ENCODE measurements at places on chromosomes 6 and 20.

GRCh38 chr6:44298864-44299263 lies 14.3 kb downstream of the AARS2 start:
- DNase-seq: no peak

- DNase-seq: no peak
These were observed 29.8 kb upstream of the GMDS start for GRCh38 chr6:2274981-2275891.

DNA sequence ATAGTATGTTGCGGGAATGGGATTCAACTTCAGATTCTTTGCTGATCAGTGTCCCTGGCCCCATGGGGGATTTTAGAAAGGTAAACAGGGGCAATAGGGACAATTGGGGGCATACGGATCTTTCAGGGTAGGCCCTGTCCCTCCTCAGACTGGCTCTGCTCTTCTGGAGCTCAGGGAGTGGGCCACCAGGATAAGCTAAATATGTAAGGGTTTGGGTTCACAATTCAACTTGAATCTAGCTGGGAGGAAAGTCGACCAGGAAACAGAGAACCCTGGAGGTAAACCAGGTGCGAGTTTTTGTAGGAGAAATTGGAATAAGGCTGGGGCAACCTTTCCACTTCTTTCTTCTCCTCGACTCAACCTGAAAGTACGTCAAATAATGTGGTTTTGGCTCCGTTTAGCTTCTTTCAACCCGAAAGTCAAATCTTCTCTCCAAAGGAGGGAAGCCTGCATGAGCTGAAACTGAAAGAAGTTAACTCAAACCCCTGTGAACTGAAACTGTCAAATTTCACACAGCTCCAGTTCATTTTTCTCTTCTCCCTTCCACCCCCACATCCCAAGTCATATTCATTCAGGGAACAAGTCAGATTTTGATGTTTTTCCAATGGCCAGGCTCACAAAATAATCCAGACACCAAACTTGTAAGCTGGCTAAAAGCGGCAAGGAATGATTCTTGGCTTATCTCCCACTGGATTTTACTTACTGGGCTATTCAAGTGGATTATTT lies 278.2 kb downstream of the CLIC5 start:
- no peak for DNase-seq

DNA sequence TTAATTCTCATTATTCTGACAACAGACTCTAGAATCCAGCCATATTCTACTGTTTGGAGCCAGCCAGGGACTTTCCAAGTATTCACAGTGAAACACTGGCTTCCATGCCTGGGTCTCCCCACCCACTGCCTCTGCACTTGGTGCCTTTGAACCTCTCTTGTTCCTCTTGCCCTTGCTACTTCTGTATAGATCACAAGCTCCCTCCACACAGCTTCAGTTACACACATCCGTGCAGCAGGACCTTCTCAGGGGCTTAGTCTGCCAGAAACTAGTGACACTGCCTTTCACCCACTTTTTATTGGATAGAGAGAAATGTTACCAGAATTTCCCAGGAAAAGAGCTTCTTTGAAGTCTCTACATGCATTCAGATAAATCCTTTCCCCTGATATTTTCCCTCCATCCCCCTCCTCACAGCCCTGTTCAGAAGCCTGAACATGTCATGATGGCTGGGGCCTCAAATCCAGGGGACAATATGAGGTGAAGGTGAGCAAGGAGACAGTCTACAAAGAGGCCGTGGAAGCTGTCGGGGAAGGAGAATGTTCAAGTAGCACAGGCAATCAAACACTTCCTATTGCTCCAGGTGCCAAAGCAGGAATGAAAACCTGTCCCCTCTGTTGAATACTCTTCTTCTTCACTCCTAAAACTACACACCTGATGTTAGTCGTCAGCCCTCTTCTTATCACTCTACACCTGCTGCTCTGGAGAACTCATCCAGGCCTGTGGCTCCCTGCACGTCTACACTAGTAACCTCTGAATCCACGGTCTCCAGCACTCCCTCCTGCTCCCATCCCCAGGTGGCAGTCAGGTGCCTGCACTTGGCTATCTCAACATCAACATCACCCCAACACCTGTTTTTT lies 20.2 kb upstream of the HLA-DOA start:
- DNase-seq: no peak

GRCh38 chr6:154977588-154977987 lies 17.5 kb upstream of the TIAM2 start:
- no peak for DNase-seq

DNA sequence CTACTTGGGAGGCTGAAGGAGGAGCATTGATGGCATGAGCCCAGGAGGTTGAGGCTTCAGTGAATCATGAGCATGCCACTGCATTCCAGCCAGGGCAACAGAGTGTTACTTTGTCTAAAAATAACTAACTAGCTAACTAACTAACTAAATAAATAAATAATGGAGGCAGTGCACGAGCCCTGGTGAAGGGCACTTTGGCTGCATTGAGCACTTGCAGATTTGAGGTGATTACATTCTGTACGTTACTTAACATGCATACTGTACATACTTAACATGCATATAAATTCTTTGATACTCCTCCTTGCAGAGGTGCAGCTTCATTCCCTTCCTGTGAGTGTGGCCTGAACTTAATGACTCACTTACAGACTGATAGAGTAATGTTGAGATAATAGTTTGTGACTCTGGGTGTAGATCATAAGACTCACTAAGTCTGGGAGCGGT lies 10.7 kb downstream of the HLA-A start:
- no peak for DNase-seq

DNA sequence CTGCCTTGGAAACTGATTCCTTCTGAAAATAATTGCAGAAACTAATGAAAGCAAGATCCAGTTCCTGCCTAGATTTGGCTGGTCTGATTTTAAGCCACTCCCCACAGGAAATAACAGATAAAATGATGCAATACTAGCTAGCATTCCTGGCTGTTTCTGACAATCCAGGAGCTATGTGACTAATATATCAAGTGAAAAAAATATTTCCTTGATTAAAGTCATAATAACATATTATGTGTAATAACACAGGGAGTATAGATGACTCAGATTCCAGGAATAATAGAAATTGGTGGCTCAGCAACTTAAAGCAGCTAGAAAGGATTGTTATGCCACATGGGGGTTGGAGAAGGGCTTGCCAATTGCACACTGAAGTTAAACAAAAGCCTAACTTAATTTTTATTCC lies 182.7 kb upstream of the SALL4 start:
- no peak for DNase-seq

GRCh38 chr6:112289038-112289566 lies 34.7 kb upstream of the LAMA4 start:
- no peak for DNase-seq

- DNase-seq: no peak
These were observed 664.3 kb downstream of the TENT5A start for GRCh38 chr6:81088145-81088544.

DNA sequence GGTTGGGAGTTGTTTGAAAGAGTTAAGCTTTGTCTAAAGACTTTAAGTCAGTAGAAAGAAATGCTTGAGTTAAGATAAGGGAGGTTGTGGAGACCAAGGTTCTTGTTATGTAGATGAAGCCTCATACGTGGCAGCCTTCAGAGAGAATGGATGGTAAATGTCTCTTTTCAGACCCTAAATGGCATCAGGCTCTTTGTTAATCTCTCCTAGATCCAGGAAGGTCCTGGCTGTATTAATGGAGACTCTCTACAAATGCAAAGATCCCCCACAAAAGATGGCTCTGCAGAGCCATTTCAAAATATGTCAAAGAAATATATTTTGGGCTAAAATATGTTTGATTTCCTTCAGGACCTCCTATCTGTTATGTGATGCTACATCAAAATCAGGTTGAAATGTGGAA lies 161.6 kb downstream of the ADAT2 start:
- no peak for DNase-seq

- peak; percentile 86 for DNase-seq
These were observed 232.9 kb upstream of the SASH1 start for GRCh38 chr6:148109732-148110131.

DNA sequence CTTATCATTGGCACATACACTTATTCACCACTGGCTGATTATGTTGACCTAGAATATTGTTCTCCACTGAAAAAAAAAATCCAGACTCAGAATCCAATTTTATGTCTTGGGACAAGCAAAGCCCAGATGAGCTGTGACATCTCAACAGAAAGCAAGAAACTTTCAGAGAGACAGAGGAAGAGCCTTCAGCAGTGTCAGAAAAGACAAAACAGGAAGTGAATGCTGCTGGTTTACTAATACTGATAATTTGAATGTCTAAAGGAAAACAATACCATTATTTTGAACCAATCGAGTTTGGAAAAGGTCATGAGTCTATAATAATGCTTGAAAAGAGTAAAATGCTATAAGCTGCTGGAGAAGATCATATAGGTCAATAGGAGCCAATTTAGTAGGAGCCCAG lies 179.8 kb upstream of the RIMS1 start:
- DNase-seq: no peak

DNA sequence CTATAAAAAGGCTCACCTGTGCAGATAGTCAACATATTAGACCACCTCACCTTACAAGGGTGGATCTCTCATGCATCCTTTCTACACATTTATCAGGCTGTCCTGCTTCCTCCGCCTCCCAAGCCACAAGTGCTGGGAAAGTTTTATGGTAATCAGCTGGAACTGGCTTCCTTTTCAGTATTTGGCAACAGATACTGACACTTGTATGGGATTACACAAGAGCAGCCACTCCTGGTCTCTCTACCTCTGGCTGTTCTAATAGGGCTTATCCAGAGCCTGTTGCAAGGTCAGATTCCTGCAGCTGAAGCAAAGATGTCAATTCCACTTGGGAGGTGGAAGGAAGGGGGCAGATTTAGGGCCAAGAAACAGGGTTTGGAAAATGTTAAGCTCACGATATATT lies 503 bp upstream of the GPLD1 start:
- DNase-seq: no peak

GRCh38 chr6:26161322-26161721 lies 74.1 kb downstream of the HFE start:
- DNase-seq: no peak

DNA sequence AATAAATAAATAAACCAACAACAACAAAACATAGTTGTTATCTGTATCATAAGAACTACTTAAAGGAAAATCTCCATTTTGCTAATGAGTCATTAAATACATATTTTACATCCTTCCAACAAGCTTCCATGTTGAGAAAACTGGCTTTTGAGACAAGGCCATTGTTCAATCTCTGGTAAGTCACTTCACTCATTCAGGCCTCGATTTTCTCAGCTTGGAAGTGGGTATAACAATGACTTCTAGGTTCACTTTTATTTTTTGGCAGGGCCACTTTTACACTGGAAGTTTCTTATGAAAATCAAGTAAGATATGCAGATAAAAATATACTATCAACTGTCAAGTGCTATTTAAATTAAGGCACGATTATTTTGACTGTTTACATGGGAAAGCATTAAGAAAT lies 30.0 kb downstream of the WRNIP1 start:
- DNase-seq: no peak

DNA sequence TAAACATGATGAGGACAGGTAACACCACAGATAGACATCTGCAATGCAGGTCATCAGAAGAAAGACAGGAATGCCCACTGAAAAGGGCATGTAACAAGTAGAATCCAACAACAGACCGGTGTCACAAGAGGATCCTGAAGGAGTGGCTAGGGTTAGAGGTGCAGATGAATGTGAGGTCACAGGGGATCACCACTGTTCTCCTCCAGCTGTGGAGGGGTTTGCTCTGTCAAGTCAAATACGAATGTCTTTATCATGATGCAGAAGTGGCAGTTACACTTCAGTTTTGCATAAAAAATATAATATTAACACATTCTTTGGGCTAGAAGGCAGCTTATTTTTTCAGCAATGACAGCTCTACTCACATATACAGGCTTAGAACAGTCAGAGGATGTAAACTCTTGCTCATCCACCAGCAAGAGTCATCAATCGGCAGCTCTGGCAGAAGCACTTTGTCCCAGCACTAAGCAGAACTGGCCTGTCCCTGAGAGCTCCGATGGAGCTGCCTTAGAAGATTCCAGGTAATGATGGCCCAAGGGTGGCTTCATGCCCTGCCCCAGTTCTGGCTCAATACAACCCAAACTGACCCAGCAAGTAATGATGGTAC lies 130.4 kb upstream of the TRAF3IP2 start:
- no peak for DNase-seq

DNA sequence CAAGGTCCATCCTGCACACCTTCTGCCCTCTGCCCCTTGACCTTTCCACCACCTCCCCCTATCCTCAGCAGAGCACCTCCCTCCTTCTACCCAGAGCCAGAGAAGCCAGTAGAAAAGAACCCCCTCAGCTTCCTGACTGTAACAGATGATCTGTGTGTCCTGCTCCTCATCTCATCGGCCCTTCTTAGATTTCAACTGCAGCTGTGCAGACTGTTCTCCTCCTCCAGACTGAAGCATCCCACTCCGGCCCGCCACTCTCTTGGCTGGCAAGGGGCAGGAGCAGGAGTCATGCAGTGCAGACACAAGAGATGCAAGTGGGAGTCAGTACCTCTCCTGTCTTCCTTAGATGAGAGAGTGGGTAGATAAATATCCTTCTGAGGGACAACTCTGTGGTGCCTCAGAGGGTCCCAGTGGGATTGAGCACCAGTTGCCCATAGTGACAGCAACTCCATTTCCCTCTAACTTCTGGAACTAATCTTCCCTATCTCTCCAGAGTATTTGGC lies 163.5 kb upstream of the MLN start:
- no peak for DNase-seq

DNA sequence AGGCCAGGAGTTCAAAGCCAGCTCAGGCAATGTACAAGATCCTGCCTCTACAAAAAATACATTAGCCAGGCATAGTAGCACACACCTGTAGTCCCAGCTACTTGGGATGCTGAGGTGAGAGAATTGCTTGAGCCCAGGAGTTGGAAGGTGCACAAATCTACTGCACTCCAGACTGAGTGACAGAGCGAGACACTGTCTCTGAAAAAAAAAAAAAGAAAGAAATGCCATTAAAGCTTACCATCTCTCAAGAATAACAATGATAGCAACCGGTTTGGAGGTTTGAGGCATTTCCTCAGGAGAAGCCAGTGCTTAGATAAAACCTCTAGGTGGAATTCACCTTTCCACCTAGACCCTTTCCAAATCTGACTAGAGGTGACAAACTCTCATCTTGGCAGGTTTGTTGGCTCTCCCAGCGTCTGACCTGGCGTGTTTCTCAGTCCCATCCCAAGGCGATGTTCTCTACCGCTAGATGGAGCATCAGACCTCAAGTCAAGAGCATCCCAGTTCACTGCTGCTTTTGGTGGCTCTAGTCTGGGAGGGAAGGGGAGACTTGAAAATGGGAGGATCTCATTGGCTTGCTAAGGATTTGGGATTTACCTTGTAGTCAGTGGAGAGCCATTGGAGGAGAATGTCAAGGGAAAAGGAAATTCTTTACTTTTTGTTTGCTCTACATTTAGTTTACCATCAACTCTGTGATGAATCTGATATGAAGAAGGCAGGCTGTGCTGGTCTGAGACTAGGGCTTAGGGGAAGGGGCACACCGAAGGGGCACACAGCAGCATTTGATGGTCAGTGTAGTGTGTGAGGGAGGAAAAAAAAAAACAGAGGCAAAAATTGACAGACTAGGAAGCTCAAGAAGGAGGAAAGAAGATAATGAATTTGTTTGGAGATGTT lies 67.9 kb downstream of the NCOA7 start:
- DNase-seq: peak; percentile 93
